Immature natural killer cell (primary cell): ENCODE measurements at places on chromosomes 11 and 22. TPM values are rescaled to one million over a fixed set of nuclear protein-coding genes. Genes with fewer than 3 reads are reported as not detected.

DNA sequence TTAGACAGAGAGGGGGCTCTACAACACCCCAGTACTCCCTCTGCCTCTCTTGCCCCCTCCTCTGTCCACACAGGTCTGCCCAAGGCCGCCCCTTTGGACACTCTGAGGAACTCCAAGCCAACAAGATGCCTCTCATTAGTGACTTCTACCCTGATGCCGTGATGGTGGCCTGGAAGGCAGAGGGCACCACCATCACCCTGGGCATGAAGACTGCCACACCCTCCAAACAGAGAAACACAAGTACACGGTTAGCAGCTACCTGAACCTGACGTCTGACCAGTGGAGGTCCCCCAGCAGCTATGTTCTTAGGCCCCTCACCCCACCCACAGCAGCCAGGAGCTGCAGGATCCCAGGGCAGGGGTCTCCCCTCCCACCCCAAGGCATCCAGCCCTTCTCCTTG is 125.1 kb downstream of the MED15 start:
- DNase-seq, result no peak

- no peak for DNase-seq
These were observed 70.1 kb upstream of the NUP50 start for GRCh38 chr22:45093609-45094008.

DNA sequence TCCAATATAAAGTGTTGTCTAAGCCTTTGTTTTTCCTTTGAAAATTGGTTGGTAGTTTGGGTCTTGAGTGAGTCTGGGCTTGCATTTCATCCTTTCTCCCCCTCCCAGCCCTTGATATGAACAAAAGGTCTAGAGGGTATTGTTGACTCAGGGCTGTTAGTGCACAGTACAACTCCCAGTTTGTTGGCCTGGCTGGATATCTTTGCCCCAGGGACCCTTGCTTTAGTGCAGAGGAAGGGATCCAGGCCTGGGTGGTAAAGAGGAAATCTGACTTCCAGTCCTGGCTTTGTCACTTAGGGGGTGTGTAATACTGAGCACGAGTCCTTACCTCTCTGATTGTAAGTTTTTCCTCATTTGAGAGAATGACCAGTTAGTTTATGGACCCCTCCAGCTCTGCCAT is 330.4 kb downstream of the TMEM135 start:
- no peak for DNase-seq

GRCh38 chr11:126718276-126718675 is 282.3 kb downstream of the KIRREL3 start:
- no peak for DNase-seq

GRCh38 chr22:26095256-26095956 is 73.9 kb upstream of the SEZ6L start:
- no peak for DNase-seq

DNA sequence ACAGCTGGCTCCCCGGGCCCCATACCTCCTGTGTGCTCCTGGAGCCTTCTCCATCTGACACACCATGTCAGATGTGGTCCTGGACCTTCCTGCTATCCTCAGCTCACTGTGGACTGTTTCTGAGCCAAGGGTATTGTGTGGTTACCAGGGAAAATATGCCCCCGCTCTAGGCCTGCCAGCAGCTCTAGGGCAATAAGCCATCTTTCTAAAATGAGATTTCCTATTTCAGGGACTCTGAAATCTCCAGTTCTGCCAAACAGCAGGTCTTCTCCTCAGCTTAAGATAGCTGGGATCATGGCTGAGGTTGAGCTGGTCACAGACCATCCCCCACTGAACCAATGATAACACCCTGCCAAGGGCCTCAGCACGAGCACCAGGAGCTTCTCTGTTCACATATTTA is 227.6 kb downstream of the ST3GAL4 start:
- no peak for DNase-seq

- no peak for DNase-seq
These were observed 429.6 kb downstream of the METTL15 start for GRCh38 chr11:28537822-28538221.

DNA sequence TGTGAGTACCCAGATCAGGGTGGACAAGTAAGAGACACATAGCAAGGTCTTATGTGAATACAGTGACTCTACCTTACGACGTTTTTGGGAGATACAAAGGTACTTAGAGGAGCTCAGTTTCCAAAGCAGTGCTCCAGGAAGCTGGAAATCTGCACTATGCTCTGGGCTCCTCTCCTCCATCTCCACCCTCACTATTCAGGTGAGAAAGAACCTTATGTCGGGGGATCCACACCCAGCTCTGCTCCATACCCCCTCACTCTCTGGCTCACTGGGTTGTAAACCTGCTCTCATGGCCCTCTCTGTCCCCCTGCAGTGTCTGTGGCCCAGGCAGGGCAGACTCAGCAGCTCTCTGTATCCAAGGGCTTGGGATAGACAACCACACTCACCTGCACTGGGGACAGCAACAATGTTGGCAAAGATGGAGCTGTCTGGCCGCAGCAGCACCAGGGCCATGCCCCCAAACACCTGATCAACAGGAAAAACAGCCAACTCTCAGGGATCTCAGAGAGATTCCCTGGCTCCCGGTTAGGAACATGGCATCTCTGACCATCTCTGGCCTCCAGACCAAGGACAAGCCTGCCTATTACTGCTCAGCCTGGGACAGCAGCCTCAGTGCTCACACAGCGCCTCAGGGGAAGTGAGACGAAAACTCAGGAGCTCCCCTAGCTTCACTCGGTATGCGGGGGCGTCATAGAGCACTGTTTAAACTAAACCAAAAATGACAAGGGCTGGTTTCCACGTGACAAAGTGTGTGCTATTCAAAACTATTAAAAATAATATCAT is 60.9 kb upstream of the TOP3B start:
- DNase-seq, result no peak

DNA sequence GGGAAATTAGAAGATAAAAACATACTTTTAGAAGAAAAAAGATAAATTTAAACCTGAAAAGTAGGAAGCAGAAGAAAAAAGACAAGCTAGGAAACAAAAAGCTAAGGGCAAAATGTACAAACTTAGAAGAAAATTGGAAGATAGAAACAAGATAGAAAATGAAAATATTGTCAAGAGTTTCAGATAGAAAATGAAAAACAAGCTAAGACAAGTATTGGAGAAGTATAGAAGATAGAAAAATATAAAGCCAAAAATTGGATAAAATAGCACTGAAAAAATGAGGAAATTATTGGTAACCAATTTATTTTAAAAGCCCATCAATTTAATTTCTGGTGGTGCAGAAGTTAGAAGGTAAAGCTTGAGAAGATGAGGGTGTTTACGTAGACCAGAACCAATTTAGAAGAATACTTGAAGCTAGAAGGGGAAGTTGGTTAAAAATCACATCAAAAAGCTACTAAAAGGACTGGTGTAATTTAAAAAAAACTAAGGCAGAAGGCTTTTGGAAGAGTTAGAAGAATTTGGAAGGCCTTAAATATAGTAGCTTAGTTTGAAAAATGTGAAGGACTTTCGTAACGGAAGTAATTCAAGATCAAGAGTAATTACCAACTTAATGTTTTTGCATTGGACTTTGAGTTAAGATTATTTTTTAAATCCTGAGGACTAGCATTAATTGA is 1.0 kb downstream of the MALAT1 start:
- DNase-seq, result peak; percentile 34

The APOL5 gene
- polyA plus RNA-seq, result not detected

The UBE2L3 gene
- polyA plus RNA-seq, result 110 TPM

The TRIM49 gene
- not detected for polyA plus RNA-seq

The ENTHD1 gene
- polyA plus RNA-seq, result not detected

The FAM181B gene
- polyA plus RNA-seq, result not detected
